ENCODE measurements at places on chromosomes 1 and 21.
A peak's percentile ranks its signal among the peaks of the same experiment; 100 is the strongest.

DNA sequence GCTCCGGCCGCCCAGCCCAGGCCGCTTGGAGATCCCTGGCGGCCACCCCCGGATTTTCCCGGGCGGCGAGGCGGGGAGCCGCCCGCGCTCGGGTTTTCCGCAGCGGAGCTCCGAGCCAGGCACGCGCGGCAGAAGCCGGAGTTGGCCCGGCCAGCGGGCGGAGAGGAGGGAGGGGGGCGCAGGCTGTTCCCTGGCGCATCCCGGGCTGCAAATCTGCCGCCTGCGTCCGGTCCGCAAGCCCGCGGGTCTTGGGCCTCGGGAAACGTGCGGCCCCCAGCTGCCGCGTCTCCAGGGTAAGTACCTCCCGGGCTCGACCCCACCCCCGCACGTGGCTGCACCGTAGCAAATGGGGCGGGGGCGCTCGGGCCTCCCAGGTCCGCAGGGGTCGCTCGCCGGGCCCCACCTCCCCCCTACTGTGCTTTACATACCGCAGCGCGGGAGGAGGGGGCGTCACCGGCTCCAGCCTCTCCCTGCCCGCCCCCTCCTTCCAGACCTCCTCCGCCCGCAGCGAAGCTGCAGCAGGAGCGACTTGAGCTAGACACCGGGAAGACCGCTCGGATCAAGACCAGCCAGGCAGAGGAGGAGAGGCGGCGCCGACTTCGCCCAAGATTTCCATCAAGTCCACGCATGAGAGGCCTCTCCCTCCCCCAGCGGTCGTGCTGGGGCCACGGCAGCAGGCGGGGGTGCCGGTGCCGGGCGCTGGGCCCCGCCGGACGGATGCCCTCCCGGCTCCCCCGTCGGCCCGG, 1.6 kb downstream of the TMEM200B start:
- peak; percentile 68 for DNase-seq

GRCh38 chr1:93322349-93322748, 23.4 kb upstream of the DR1 start:
- peak; percentile 43 for DNase-seq

- DNase-seq = no peak
Observed at GRCh38 chr1:108200687-108201051, 526 bp upstream of the SLC25A24 start.

GRCh38 chr1:157105988-157106812, 6.6 kb upstream of the ETV3L start:
- no peak for DNase-seq

- peak; percentile 86 for DNase-seq
Observed at GRCh38 chr1:61742620-61743430, 545 bp downstream of the PATJ start.

DNA sequence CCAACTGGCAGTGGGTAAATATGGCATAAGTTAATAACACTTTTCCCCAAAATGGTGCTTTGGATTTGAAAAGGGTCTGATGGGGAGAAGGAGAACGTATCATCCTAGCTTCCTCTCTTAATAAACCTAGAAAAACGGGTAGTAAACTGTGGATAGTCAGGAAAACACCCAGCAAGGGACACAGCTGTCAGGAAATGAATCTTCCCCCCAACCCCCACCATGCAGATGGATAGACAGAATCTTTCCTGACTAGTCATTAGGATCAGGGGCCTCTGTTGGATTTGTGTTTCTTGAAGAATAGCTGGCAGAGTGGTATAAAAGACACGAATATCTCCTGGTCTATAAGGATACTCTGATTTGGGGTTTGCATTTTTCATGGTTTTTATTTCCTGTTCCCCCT, 22.5 kb upstream of the LAX1 start:
- DNase-seq = no peak

DNA sequence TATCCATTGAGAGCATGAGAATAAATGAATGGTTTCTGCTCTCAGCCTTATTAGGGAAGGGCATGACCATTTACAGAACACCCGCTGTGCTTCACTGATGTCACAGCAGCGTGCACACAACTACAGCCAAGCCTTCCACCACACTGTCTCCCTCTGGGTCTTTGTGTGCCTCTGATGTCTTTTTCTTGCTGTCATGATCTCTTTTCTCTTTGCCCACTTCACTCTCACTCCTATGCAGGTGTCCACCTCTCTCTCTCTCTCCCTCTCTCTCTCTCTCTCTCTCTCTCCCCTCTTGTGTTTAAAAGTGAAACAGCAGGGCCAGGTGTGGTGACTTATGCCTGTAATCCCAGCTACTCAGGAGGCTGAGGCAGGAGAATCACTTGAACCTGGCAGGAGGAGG, 232.5 kb upstream of the JUN start:
- DNase-seq = peak; percentile 52

- no peak for DNase-seq
Observed at GRCh38 chr1:147272042-147272441, 29.6 kb downstream of the CHD1L start.

DNA sequence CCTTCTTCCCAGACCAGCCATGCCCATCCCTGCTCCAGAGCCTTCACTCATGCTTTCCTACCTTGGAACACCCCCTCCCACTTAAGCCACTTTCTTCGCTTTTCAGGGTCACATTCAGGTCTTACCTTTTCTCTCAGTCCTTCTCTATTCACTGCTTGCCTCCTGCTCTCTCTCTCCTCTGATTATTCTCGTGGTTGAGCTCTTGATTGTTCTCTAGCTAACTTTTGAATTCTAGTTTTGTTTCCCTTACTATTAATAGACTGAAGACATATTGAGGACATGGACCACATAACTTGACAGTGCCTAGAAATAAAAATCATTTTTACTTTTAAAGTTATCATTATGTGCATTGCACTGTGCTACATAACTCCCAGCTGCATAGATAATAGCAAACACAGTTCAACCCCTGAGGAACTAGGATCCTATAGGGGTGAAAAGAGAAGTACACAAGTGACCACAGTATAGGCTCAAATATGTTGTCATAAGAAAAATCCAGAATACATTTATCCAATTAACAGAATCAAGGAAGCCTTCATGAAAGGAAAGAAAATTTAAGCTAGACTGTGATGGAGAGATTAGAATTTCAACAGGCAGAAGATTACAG, 21.5 kb downstream of the INSL5 start:
- no peak for DNase-seq

DNA sequence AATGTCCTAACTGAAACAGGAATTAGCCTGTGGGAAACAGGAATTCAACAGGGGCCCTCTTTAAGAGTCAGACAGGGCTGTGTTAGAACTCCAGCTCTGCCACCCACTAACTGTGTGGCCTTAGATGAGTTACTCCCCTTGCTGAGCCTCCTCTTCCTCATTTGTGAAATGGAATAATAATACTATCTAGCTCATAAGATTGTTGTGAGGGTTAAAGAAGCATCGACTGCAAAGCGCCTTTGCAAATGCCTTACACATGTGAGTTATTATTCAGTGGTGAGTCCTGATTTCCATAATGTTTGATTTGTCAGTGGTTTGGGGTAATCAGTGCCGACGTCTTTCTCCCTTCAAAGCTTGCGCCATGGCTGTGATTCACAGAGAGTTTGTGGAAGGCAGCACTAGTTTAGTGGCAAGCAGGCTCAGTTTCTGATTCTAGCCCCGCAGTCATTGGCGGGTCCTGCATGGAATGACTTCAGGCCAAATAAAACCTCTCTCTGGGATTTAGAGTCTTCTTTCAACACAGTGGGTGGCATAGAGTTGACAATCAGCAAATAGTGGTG, 388.5 kb downstream of the PLPP3 start:
- peak; percentile 25 for DNase-seq

DNA sequence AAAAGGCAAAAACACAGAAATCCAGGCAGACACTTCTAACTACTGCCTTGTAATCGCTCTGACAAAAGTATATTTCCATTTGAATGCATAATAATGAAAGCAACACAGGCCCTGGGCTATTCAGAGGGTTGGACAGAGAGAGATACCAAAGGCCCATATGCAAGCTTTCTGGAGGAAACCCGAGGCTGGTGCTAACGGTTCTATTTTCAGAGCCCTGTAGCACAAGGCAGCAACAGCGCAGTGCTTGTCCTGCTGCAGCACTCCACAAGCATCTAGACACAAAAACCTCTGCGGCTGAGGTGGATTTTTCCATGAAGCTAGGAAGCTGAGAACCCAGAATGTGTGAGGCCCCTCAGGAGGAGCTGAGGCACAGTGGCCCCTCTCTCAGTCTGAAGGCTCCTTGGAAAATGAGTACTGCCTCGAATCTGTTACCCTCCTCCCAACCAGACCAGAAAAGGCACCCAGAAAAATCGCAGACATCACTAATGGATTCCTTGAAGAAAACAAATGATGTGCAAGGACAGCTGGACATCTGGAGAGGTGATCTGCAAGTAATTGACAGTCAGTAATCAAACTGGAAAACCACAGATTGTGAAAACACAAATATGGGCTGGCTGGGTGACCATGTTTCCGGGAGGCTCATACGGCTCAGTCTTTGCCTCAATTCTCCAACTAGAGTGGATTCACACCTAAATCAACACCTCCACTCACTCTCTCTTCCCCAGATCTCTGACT, 54.0 kb downstream of the COLGALT2 start:
- DNase-seq = no peak

- no peak for DNase-seq
Observed at GRCh38 chr21:34840693-34841092, 171.9 kb downstream of the CLIC6 start.

DNA sequence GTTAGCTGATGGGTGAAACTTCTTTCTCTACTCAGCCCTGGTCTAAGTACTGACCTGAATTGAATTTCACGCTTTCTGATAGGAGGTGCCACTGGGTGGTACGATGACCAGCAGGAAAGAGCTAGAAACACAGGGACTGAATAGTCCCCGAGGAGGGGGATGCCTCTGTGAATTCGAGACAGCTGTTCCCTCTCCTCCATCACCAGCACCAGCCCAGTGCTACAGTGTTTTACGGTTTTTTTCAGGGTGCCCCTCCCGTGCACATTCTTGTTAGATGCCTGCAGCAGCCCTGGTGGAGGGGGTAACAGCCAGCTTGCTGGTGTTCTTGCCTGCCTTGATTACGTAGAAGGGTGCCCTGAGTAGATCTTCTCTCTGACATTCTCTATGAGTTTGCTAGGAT, 7.1 kb downstream of the HUNK start:
- DNase-seq = no peak

- peak; percentile 32 for DNase-seq
Observed at GRCh38 chr1:17441265-17441992, 2.0 kb upstream of the RCC2 start.

DNA sequence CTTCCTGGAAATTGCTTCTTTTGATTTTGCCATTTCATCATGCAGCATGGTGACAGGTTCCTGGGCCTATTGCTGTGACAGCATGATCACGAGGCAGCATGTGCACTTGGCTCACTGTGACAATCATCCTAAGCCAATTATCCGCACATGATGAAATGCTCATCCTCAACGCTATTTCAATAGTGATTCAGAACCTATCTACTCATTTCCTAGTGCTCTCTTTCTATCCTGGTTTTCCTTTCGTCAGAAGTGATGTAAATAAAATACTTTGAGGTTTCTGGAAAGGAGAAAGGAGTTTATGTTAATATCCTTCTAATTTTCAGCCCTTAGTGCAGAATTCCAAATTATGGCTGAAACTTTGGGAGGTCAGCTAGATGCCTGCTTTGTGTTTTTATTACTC, 110.6 kb upstream of the ADAMTS5 start:
- peak; percentile 30 for DNase-seq

GRCh38 chr1:59704716-59705115, 110.0 kb upstream of the HOOK1 start:
- no peak for DNase-seq

DNA sequence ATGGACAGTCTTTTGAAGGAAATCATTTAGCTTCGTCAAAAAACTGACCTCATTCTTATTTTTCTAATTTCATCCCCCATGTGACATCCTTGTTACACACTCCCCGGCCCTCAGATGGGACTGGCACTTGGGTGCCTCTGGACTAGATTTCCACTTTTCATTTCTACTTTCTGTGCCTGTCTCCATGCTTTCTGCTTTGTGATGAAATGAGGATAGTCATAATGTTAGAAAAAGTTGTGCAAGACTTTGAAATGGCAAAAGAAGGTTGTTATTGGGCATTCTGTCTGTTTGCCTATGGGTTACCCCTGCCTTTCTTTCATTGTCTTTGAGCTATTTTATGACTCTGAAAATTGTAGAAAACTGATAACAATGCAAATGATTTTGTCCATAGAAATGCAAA, 54.9 kb downstream of the MDM4 start:
- no peak for DNase-seq

- DNase-seq = peak; percentile 2
Observed at GRCh38 chr1:75996196-75996595, 64.0 kb upstream of the ASB17 start.

GRCh38 chr1:47328992-47329391, 4.6 kb upstream of the CMPK1 start:
- DNase-seq = no peak

DNA sequence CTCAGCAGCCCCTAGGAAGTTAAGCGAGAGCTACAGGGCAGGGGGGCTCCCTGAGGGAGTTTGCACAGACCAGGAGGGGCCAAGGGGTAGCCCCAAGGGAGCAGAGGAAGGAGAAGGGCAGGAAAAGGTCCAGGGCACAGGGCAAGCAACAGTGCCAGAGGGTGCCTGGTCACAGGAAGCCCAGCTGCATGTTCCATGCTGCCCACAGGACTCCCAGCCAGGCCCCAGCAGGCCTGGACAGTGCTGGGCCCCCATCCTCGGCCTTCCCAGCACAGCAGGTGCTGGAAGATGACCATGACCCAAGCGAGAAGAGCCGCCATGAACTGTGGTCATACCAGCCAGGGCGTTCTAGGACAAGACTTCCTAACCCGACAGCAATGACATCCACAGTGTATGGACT, 11.0 kb downstream of the KLHL21 start:
- no peak for DNase-seq

DNA sequence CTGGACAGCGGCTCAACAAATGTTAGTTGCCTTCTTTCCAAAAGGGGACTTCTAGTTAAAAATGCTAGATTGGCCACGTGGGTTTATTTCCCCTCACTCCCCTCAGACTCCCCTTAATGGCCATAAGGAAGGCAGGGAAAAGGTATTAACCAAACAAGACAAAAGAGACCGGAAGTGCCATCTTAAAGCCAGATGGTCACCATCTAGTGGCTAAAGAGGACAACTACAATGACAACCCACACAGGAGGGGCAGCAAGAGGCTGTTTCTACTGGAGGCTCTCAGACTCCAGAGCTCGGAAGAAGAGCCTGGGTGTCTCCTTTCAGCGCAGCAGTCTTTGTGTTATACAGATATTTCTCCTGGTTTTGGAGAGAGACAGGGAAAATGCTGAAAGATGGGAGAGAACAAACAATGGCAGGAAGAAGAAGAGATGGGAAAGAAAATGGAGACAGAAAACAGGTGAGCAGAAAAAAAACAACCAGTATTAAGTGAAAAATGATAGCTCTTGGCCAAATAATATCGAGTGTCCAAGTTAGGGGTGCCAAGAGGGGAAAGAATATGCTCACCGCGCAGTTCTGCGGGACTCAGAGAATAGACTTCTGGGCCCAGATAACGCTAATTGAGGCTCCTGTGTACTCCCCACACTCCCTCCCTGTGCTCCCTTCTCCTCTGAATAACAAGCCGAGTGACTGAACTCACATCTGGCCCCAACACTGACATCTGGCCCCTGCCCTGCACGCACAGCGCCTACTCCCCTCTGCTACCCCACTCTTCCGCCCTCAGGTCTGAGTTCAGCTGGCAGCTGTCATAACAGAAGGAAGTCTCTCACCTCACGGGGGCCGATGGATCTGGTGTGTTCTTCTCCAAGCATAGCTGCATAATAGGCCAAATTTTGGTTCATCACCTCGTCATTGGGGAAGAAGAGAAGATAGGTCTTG, 9.6 kb downstream of the P3H1 start:
- peak; percentile 84 for DNase-seq

Measured in eye (tissue), 1 donor.